ENCODE measurements at places on chromosomes 1 and 21.

GRCh38 chr1:44405798-44406736 lies 1.0 kb downstream of the RNF220 start:
- no peak for DNase-seq

- DNase-seq: peak; percentile 88
Measured at GRCh38 chr1:234611225-234611846, 1.4 kb upstream of the IRF2BP2 start.

GRCh38 chr1:33348194-33348593 lies 27.3 kb upstream of the A3GALT2 start:
- DNase-seq: no peak

DNA sequence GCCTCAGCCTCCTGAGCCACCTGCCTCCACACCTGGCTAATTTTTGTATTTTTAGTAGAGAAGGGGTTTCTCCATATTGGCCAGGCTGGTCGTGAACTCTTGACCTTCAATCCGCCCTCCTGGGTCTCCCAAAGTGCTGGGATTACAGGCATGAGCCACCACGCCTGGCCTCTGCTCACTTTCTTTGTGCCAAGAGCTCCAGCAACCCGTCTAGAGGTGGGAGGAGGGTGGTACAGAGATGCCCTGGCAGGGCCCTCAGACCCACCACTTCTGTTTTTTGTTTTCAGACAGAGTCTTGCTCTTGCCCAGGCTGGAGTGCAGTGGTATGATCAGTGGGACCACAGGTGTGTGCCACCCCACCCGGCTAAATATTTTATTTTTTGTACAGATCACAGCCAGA lies 6.9 kb upstream of the SYNC start:
- no peak for DNase-seq

DNA sequence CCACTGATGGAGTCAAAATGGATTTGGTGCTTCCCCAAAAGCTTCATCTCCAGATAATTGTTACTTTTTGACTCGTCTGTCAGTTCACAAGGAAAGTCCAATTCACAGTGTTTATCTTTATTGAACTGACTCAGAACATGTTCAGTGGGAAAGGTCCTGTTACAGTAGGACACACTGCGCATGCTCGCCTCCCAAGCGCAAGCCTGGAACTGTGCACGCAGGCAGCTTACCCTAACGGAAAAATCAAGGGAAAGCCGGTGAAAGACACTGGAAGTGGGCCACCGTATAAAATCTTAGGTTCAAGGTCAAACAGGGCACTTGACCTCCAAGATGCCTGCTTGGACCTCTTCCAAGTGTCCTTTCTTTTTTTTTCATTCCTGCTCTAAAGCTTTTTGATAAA lies 174.6 kb downstream of the USP25 start:
- no peak for DNase-seq

- no peak for DNase-seq
Measured at GRCh38 chr1:107830526-107830925, 134.5 kb downstream of the VAV3 start.

- DNase-seq: no peak
Measured at GRCh38 chr1:115783311-115783710, 14.8 kb upstream of the CASQ2 start.

DNA sequence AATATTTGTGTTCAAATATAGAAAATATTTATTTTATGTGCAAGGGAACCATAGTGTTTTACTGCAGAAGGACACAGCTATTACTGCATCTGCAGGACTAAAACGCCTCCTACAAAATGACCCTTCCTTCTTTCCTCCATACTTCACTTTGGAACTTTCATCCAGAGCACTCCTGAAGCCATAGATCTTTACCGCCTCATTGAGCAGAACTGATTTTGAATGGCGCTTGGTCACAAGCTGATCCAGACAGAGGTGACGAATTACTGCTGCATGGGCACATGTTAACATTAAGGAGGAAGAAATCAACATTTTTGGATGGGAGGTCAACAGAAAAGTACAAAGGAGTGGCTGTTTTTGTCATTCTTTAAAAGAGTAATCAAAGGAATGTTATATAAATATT lies 931.6 kb downstream of the NCAM2 start:
- DNase-seq: no peak

GRCh38 chr1:86227026-86227425 lies 70.5 kb upstream of the COL24A1 start:
- DNase-seq: no peak

DNA sequence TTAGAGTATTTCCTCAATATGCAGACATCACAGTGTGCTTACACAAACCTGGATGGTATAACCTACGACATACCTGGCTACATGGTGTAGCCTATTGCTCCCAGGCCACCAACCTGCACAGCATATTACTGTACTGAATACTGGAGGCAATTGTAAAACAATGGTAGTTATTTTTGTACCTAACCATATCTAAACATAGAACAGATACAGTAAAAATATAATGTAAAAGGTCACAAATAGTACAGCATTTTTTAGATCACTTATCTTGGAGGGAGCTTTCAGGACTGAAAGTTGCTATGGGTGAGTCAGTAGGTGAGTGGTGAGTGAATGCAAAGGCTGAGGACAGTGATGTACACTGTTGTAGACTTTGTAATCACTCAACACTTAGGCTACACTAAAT lies 492.3 kb downstream of the MRPL39 start:
- no peak for DNase-seq

DNA sequence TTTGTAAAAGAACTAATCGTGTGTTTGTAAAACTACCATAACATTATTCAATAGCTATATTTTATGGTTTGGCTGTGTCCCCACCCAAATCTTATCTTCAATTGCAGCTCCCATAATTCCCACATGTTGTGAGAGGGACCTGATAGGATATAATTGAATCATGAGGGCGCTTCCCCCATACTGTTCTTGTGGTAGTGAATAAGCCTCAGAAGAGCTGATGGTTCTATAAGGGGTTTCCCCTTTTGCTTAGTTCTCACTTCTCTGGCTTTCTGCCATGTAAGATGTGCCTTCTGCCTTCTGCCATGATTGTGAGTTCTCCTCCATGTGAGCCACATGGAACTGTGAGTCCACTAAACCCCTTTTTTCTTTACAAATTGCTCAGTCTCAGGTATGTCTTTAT lies 1372.3 kb downstream of the AMY1C start:
- DNase-seq: no peak

GRCh38 chr1:25477448-25478034 lies 46.8 kb downstream of the MACO1 start:
- DNase-seq: peak; percentile 22

DNA sequence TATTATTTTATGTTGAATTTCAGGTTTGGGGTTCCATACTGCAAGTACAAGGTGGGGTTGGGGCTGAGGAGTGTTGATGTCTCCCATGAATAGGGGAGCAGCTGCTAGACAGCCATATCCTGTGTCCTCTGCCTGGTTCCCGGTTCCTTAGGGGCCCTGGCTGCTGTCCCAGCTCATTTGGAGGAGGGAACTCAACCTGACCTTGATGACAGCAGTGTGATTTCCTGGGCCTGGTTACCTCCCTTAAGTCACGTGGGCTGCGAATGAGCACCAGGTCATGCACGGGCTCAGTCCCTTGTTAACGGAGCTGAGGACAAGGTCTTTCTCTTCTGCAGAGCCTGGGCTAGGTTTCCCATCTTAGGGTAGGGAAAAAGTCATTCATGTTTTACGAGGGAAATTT lies 85.1 kb downstream of the MTR start:
- DNase-seq: no peak

DNA sequence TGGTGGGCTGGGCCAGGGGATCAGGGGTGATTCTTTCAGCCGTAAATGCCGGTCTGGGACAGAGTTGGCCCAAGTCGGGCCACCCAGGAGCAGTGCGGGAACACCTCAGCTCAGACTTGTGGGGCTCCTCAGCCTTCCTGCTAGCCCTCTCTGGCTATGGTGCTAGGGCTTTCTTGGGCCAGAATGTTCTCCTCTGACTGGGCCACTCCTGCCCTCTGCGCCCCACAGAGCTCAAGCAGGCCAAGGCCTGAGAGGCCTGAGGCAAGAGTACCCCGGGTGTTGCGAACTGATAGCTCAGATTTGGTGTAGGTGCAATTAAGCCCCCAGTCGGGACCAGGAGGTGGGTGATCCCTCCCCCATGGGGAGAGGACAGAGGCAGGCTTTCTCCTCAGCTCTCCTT lies 51.8 kb downstream of the LGR6 start:
- DNase-seq: no peak

- DNase-seq: no peak
Measured at GRCh38 chr1:221908573-221908972, 166.7 kb upstream of the DUSP10 start.
